ENCODE measurements at places on chromosomes 1 and 21. TPM values are rescaled to one million over a fixed set of nuclear protein-coding genes. Genes with fewer than 3 reads are reported as not detected.

- H3K27ac ChIP-seq: no peak overlapping the region
- DNase-seq: no peak
- H3K4me3 ChIP-seq: no peak overlapping the region
- no peaks in the 10 kb centered on the region for H3K27me3 ChIP-seq
- H3K36me3 ChIP-seq: no peaks in the 10 kb centered on the region
Observed at GRCh38 chr21:18153063-18153462, 91.6 kb upstream of the CHODL start.

GRCh38 chr1:176241385-176242015 is 34.4 kb upstream of the COP1 start:
- no peaks in the 10 kb centered on the region for H3K36me3 ChIP-seq
- no peak overlapping the region for H3K4me3 ChIP-seq
- DNase-seq: no peak
- H3K27ac ChIP-seq: no peak overlapping the region

- H3K27ac ChIP-seq: no peak overlapping the region
- H3K4me1 ChIP-seq: peaks cover 3% of the 10 kb centered on the region
- no peak for DNase-seq
- H3K4me3 ChIP-seq: no peak overlapping the region
- H3K27me3 ChIP-seq: no peaks in the 10 kb centered on the region
- H3K36me3 ChIP-seq: peaks cover 36% of the 10 kb centered on the region
Observed at GRCh38 chr1:150466964-150467363, 20.3 kb upstream of the TARS2 start.

DNA sequence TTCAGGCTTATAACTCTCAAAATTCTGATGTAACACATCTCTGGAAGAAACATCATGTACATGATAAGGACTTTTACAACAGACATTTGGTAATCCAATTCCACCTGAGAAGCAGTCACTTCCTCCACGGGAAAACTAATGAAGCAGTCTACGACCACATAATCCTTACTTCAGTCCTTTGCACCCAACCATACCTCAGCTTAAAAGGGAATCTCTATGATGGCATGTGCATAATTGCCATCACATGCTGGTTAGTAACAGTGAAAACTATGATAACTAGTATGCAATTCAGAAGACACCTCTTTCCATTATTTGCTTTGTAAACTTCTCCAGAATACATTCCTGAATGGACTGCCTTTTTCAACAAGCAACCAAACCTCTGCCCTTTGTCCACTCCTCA is 53.1 kb downstream of the TTC13 start:
- DNase-seq: no peak
- H3K4me1 ChIP-seq: no peaks in the 10 kb centered on the region
- H3K36me3 ChIP-seq: peaks cover 49% of the 10 kb centered on the region
- no peak overlapping the region for H3K27ac ChIP-seq
- no peaks in the 10 kb centered on the region for H3K27me3 ChIP-seq
- H3K4me3 ChIP-seq: no peak overlapping the region

DNA sequence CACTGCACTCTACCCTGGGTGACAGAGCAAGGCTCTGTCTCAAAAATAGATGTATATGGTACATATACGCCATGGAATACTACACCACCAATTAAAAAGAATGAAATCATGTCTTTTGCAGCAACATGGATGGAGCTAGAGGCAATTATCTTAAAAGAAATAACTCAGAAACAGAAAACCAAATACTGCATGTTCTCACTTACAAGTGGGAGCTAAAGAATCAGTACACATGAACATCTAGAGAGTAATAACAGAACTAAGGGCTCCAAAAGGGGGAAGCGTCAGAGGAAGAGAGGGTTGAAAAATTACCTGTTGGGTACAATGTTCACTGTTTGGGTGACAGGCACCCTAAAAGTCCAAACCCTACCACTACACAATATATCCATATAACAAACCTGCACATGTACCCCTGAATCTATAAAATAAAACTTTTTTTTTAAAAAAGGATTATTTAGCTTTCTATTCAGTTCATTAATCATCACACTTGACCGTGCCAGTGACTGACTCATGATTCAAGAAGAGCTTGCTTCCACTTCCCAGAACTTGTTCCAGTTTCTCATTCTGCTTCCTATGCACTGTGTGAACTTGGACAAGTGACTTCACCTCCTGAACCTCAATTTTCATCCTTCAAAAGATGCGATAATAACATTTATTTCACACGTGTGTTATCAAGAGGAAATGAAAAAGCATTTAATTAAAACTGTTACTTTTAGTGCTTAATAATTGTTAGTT is 109.6 kb downstream of the PLPP3 start:
- no peaks in the 10 kb centered on the region for H3K27me3 ChIP-seq
- H3K27ac ChIP-seq: no peak overlapping the region
- no peaks in the 10 kb centered on the region for H3K36me3 ChIP-seq
- H3K4me1 ChIP-seq: no peaks in the 10 kb centered on the region
- no peak for DNase-seq
- no peak overlapping the region for H3K4me3 ChIP-seq

- no peaks in the 10 kb centered on the region for H3K36me3 ChIP-seq
- no peak overlapping the region for H3K27ac ChIP-seq
- peaks cover 60% of the 10 kb centered on the region for H3K27me3 ChIP-seq
- H3K4me3 ChIP-seq: no peak overlapping the region
- no peak for DNase-seq
- H3K4me1 ChIP-seq: peaks cover 1% of the 10 kb centered on the region
Observed at GRCh38 chr1:207009182-207009850, 23.2 kb downstream of the C1orf116 start.

DNA sequence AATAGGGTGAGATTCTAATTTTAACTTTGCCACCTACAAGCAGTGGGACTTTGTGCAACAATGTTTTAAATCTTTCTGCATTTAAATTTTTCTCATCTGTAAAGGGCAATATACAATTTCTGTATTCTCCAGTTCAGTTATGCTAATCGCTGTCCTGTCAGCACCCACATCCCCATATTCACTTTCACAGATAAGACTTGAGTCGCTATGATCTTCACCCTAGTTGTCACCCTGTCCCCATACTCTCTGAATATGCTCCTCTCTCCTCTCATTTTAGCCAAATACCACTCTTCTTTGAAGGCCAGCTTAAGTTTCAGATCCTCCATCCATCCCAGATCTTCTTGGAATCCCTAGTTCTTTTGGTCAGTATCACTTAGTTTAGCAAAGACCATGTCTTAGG is 8.8 kb downstream of the DDR2 start:
- H3K27ac ChIP-seq: no peak overlapping the region
- no peaks in the 10 kb centered on the region for H3K4me1 ChIP-seq
- peaks cover 6% of the 10 kb centered on the region for H3K27me3 ChIP-seq
- DNase-seq: no peak
- H3K36me3 ChIP-seq: no peaks in the 10 kb centered on the region

DNA sequence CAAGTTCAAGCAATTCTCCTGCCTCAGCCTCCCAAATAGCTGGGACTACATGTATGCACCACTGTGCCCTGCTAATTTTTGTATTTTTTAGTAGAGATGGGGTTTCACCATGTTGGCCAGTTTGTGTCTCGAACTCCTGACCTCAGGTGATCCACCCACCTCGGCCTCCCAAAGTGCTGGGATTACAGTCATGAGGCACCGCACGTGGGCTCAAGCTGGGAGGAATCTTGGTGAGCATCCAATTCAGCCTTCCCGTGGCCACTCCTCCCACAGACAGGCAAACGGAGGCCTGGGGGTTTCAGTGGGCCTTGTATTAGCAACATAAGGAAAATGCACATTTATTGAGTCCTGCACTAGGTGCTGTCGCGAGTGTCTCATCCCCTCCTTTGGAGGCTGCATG is 24.5 kb upstream of the VWA5B1 start:
- DNase-seq: no peak
- H3K36me3 ChIP-seq: no peaks in the 10 kb centered on the region
- no peak overlapping the region for H3K27ac ChIP-seq
- peaks cover 22% of the 10 kb centered on the region for H3K27me3 ChIP-seq
- H3K4me1 ChIP-seq: no peaks in the 10 kb centered on the region
- no peak overlapping the region for H3K4me3 ChIP-seq

- H3K4me3 ChIP-seq: no peak overlapping the region
- peaks cover 25% of the 10 kb centered on the region for H3K27me3 ChIP-seq
- H3K27ac ChIP-seq: no peak overlapping the region
- peaks cover 6% of the 10 kb centered on the region for H3K4me1 ChIP-seq
- DNase-seq: no peak
Observed at GRCh38 chr21:34365809-34366208, 2.0 kb downstream of the KCNE2 start.

DNA sequence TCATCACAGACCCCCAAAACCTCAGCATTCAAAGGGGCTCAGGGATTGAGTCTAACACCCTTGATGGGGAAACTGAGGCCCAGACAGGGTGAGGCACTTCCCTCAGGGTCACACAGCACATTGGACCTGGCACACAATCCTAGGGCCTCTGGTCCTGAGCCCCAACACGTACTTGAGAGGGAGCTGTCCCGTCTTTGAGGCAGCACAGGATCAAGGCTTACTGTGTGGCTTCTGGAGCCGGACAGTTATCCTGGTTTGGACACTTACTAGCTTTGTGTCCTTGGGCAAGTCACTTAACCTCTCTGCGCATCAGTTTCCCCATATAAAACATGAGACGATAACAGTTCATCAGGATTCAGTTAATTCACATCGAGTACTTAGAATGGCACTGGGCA is 26.5 kb downstream of the RUNX3 start:
- no peaks in the 10 kb centered on the region for H3K27me3 ChIP-seq
- H3K4me3 ChIP-seq: no peak overlapping the region
- DNase-seq: no peak
- peaks cover 79% of the 10 kb centered on the region for H3K36me3 ChIP-seq

DNA sequence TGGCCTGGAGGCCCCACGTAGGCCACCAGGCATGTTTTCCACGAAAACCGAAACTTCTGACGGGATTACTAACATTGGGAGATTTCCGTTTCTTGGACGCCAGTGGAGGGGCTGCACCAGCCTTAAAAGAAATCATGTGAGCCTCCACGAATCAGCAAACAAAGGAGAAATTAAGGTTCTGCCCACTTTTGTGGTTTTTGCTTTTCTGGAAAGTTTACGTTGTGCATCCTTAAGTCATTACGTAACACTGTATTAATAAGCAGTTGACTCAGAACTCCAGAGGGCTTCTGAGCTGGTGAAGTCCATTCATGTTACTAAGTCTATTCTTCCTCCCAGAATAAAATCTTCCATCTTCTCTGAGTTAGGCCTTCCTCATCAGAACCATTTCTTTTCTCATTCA is 168.5 kb downstream of the PSMG1 start:
- H3K4me3 ChIP-seq: no peak overlapping the region
- DNase-seq: no peak
- peaks cover 4% of the 10 kb centered on the region for H3K4me1 ChIP-seq
- no peak overlapping the region for H3K27ac ChIP-seq

Gene POU2F1
- 17.4 TPM for total RNA-seq

DNA sequence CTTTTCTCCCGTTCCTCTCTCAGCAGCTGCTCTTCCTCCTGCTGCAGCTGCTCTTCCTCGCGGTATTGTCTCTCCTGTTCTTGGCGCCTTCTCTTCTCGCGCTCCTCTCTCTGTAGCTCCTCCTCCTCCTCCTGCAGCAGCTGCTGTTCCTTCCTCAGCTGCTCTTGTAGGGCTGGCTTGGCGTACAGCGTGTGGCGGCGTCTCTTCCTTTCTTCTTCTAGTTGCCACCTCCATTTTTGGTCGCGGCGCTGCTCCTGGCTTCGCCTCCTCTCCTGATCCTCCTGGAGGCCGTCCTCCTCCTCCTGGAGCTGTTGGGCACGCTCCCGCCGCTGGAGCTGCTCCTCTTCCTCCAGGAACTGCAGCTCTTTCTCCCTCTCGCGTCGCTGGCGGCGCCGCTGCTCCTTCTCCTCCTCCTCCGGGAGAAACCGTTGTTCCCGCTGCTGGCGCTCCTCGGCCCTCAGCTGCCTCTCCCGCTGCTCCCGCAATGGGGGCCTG is 4.8 kb downstream of the TCHH start:
- H3K27me3 ChIP-seq: peaks cover 8% of the 10 kb centered on the region
- no peaks in the 10 kb centered on the region for H3K36me3 ChIP-seq
- no peak overlapping the region for H3K27ac ChIP-seq
- DNase-seq: peak; percentile 31
- H3K4me3 ChIP-seq: no peak overlapping the region

GRCh38 chr1:162145280-162145965 is 75.9 kb downstream of the NOS1AP start:
- no peaks in the 10 kb centered on the region for H3K36me3 ChIP-seq
- H3K27ac ChIP-seq: no peak overlapping the region
- no peak for DNase-seq
- no peak overlapping the region for H3K4me3 ChIP-seq

DNA sequence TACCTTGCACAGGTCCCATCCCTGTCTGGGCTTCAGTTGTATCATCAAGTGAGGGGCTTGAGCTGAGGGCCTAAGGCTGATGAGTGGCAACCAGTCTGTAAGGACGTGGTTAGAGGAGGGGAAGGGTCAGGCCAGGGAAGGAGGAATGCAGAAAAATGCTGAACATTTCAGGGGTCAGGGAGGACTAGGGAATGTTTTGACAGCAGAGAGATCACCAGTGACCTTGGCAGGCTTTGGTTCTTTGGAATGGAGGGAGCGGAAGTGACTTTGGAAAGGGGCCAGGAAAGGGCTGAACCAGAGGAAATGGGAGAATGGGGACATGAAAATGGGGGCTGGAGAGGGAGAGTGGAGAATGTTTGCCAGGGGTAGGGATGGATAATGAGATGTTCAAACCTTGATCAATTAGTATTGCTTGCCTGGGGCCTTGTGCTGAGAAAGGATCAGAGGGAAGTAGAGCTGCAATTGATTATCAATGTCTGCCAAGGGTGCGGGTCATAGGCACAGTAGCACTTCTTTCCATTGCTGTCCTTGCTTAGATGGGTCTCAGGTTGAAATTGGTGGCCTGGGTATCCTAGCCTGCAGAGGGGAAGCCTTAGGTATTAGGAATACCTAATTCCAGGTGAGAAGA is 7.4 kb downstream of the LDLRAP1 start:
- peaks cover 74% of the 10 kb centered on the region for H3K4me1 ChIP-seq
- no peak for DNase-seq
- no peaks in the 10 kb centered on the region for H3K27me3 ChIP-seq

Gene C1orf185
- not detected for total RNA-seq

DNA sequence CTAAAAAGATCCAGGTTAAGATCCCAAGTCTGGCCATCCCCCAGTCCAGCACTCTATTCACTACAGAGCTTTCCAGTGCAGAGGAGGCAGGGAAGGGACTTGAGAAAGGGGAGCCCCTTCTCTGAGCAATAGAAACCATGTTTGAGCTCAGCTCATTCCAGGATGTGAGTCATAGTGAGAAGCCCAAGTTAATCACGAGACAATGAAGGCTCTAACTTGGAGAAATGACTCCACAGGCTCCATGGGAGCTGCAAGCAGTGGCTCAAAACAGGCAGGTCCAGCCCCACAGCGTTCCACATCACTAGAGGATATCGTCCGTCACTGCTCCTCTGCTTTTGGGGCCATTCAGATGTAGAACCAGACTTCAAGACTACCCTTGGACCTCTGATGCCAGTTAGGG is 59.1 kb downstream of the CAMK2N1 start:
- DNase-seq: no peak
- H3K27ac ChIP-seq: no peak overlapping the region

- no peaks in the 10 kb centered on the region for H3K27me3 ChIP-seq
- H3K4me3 ChIP-seq: no peak overlapping the region
- no peak for DNase-seq
- no peaks in the 10 kb centered on the region for H3K36me3 ChIP-seq
- no peak overlapping the region for H3K27ac ChIP-seq
- no peaks in the 10 kb centered on the region for H3K4me1 ChIP-seq
Observed at GRCh38 chr1:75203415-75204277, 69.5 kb downstream of the LHX8 start.

- peaks cover 5% of the 10 kb centered on the region for H3K27me3 ChIP-seq
- peaks cover 15% of the 10 kb centered on the region for H3K36me3 ChIP-seq
- peaks cover 28% of the 10 kb centered on the region for H3K4me1 ChIP-seq
Observed at GRCh38 chr1:7785108-7785507, 1.0 kb downstream of the PER3 start.

All from activated CD4-positive, alpha-beta memory T cell treated with anti-CD3 and anti-CD28 coated beads, Interleukin-2, amount 10 ng/mL, durations not matched to agents 7 days and 5 days (primary cell).